ENCODE measurements at places on chromosomes 7 and 10.

GRCh38 chr7:34222722-34223121, 317.4 kb downstream of the BMPER start:
- DNase-seq: no peak

- DNase-seq: no peak
Observed at GRCh38 chr10:15684768-15685167, 35.0 kb downstream of the ITGA8 start.

GRCh38 chr7:134558370-134558769, 9.5 kb downstream of the AKR1B15 start:
- no peak for DNase-seq

GRCh38 chr7:121521711-121522400, 125.7 kb upstream of the FAM3C start:
- DNase-seq: no peak

DNA sequence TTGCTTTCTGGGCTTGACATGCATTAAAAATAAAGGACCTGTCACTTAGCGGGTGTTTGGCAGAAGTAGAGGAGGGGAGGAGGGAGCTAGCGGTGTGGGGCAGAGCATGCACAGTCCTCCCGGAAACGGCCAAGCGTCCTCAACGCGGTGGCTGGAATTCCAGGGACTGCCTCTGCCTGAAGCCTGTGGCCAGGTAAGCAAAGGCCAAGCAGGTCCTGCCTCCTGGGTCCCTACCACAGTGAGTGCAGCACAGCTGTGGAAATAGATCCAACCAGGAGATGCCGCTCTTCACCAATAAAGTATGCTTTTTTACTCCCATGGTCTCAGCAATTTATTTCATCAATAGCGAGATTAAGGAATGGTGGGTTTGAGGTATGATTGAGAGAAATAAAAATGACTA, 323.4 kb downstream of the WDR37 start:
- DNase-seq: no peak

DNA sequence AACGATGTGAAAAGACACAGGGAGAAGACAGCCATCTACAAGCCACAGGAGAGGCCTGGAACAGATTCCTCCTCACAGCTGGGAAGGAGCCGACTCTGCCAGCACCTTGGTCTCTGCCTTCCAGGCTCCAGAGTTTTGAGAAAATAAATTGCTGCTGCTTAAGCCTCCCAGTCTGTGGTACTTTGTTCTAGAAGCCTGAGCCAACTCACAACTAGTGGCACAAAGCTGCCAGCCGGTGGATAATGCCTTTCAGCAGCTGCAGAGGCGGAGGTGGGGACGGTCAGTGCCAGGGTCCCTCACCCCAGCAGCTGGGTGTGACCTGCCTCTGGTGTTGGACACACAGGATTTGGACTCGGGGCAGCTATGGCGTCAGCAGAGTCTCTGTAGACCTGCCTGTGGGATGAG, 255.4 kb upstream of the PITRM1 start:
- DNase-seq: no peak

DNA sequence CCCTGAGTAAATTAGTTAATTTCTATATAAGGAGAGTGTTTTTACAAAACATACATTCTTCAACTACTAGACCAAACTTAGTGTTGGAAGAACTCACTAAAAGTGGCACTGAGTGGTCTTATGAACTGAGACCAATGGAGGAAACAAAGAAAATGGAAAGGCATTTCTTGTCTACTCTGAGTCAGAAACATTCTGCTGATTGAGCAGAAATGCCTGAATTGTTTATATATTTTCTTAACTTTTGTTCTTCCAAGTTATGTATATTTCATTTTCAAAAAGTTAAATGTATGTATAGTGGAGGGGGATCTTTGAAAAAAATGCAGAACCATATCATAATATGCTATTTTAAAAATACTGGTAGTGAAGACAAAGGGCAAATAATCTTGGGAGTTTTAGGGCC, 320.7 kb downstream of the HGF start:
- no peak for DNase-seq

- DNase-seq: no peak
Observed at GRCh38 chr7:33750177-33750576, 155.2 kb upstream of the BMPER start.

GRCh38 chr7:100585511-100586265, at the start of gene LRCH4:
Gene LRCH4, minus strand, starts transcription at chr7:100586129. Its CDS starts 29 bp downstream, at chr7:100586100.
- peak; percentile 61 for DNase-seq

DNA sequence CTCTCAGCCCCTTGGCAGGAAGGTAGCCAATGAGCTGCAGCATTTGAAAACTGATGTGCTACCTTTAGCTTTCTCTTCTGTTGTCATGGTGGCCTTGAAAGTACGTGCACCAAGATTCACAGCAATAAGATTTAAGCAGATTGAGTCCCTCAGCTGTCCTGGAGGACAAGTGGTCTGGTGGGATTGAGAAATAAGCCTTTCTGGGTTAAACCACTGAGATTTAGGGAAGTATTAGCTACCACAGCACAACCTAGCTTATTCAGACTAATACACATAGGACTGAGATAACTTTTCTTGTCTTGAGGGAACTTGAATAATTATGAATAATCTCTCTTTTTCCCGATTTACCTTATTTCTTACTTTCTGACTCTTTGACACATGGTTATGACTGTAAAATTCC, 324.0 kb downstream of the PTEN start:
- DNase-seq: no peak

DNA sequence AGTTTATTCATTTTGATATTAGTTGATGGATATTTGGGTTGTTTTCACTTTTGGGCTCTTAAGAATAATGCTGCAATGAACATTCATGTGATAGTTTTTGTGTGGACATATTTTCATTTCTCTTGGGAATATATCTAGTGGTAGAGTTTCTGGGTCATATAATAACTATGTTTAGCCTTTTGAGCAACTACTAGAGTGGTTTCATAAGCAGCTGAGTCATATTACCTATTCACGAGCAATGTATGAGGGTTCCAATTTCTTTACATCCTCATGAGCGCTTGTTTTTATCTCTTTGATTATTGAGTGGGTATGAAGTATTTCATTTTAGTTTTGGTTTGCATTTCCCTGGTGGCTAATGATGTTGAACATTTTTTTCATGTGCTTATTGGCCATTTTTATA, 182.6 kb downstream of the PON1 start:
- DNase-seq: no peak

GRCh38 chr10:88458209-88458608, 124.9 kb downstream of the RNLS start:
- DNase-seq: no peak

DNA sequence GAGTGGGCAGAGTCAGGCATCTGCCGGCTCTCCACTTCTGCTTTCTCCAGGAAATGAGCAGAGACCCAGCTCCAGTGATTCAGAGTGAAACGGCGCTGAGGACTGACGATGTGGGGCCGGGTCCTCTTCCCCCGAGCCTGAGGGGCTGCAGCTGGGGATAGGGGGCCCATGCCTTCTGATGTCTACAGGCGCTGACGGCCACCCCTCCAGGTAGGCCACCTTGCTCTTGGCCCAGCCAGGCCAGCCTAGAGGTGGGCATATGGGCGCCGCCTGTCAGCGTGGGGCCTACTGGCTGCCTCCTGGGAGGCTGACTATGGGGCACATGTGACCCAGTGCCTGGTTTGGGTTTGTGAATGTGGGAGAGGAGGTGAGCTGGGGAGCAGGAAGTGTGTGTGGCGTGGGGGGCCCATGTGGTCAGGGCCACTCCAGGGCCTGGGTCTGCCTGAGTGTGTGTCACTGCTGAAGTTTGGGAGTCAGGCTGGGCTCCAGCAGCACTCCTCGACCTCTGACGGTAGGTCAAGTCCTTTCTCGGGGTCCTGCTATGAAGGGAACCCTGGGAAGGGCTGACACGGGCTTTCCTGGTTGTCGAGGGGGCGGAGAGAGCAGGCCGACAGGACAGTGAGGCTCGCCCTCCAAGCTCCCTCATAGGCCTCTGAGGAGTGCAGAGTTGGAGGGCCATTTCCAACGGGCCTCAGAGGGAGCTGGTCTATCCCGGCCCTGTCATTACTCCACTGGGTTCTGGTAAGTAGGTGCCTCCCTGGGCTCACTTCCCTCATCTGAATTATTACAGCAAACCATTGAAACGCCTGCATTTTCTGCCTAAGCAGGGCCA, at the start of gene WDFY4:
Gene WDFY4, plus strand, starts transcription at position 82 of the 832 bp plus-strand sequence. CDS start 24,860 bp downstream, outside the sequence.
- no peak for DNase-seq

- no peak for DNase-seq
Observed at GRCh38 chr10:46264336-46264735, 22.5 kb upstream of the ANTXRL start.

DNA sequence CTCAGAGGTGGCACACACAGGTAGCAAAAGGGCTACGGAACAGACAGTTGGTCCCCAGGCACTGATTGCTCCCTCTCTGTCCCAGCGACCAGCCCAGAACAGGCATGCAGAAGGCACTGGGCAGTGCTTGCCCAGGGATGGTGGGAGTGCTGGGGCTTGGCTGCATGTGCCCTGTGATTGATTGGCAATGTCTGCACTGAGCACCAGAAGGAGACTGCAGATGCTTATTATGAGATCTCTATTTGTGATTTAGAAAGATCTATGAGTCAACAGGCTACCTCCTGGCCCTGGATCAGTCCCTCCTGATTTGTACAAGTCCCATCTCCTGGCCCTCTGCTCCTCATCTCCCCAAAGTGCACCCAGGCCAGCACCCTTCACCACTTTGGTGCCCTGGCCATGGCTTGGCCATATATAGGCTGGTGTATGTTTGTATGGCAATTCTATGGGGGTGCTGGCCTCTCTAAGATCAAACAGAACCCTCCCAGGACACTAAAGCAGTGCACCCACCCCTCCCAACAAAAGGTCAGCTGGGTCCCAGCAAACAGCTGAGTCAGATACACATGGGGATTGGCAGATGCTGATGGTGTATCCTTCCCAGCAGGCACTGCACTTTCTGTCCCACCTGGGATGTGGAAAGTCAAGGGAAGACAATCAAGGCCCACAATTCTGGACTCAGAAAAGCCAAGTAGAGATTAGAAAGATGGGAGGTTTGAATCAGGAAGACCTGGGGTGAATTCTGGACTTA, 30.9 kb downstream of the CAMK2B start:
- no peak for DNase-seq

DNA sequence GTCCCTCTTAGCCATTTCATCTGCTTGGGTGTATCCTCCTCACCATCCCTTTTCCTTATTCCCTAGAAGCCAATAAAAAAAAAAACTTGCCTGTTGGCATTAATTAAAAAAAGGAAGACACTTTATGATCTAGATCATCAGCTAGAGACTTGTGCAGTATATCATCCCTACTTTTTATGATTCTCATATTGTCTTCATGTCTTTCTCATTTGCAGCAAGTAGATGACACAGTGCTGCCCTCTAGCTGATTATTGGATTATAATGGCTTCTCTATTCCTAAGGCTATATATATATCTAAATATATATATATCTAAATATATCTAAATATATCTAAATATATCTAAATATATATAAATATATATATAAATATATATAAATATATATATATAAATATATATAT, 272.4 kb upstream of the LRGUK start:
- DNase-seq: no peak

DNA sequence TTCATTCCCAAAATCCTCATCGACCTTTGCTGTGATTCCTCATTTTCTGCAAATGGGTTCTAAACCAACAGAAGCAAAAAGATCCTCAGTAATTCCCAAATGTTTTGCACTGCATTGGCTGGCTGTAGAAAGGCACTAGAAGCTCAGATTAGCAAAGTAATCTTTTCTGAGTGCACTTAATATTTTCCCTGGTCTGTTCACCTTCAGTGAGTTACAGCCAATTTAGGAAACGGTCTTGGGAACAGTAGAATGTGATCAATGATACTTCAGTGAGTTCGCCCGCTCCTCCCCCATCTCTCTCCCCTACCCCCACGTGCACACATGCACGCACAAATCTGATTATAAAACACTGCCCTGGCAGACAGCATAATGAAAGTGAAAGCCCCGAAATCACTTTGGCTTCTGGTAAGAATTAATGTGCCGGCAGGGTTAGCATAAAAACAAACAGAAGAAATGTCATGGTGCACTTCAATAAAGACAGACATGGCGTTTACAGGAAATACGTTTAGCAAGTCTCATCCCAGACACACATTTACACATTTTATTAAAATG, 201.3 kb upstream of the CDCA7L start:
- no peak for DNase-seq

GRCh38 chr10:109741712-109742111, 181.6 kb downstream of the XPNPEP1 start:
- DNase-seq: no peak

- peak; percentile 54 for DNase-seq
Observed at GRCh38 chr10:71323407-71323806, 4.3 kb downstream of the SLC29A3 start.

DNA sequence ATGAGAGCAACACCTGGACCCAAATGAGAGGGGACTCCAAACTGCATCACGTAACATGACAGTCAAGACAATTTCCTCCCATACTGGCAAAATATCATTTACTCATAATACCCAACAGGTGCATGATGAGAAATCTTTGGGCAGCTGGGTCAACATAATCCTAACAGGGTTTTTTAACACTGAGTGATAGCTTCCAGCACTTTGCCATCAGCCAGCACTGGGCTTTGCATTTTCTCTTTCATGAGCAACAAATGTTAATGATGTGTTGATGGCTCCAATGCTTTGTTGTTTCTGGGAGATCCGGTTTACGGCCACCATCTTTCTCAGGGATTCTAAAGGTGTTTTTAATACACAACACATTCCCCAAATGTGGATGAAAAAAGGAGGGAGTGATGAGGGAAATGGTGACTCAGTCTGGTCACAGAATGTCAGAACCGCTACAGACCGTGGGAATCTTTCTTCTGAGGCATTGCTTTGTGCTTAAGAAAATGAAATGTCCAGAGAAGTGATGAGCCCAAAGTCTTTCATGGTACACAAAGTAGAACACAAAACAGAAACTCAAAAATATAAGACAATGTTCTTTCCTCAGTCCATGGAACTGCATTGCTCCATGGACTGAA, 705.7 kb upstream of the IGFBP3 start:
- DNase-seq: no peak

- peak; percentile 80 for DNase-seq
Observed at GRCh38 chr7:150992833-150993302, 2.1 kb downstream of the NOS3 start.

- DNase-seq: no peak
Observed at GRCh38 chr7:50069613-50070012, 23.4 kb downstream of the ZPBP start.

- DNase-seq: no peak
Observed at GRCh38 chr7:154096-154799, 38.1 kb upstream of the FAM20C start.

Data from HEK293T (cell line).